ENCODE measurements at places on chromosomes 4 and X.

DNA sequence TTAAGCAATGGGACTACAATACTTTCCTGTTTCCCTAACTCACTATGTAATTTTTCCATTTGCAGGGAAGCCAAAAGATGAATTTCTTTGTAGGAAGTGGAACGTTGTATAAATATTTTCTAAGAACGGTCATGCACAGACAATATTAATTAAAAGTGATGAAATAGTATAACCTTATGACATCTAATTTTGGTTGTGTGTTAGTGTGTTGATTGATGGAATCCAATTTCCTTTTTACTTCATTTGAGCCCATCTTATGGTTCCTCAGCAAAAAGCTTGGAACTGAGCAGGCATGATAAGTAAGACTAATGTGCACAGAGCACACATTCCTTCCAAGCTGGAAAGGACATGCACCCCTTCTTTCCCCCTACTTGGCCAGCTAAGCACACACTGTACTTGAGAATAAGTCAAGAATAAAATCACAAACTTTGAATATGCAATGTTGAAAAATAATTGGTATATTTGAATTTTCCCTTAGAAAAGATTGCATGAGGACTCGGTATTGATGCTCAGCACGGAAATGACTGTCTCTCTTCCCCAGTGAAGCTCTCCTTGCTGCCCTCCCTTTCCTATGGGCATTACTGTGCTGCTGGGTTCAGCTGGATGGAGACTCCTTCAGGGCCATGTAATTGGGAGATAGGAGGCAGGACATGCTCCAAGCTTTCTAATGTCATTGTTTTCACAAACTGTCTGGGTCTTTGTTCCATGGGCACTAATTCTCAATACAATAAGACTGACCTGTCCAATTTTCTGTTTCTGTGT, 19.2 kb upstream of the PDLIM3 start:
- no peak for DNase-seq

- DNase-seq = no peak
These were observed 1.5 kb upstream of the COMMD8 start for GRCh38 chr4:47465004-47465403.

GRCh38 chr4:182671231-182671630, 246.0 kb downstream of the DCTD start:
- DNase-seq = no peak

GRCh38 chr4:64895031-64895430, 485.8 kb upstream of the TECRL start:
- no peak for DNase-seq

GRCh38 chr4:185019456-185020292, 1.4 kb downstream of the HELT start:
- DNase-seq = no peak

GRCh38 chr4:2598511-2599303, 62.3 kb downstream of the FAM193A start:
- peak; percentile 41 for DNase-seq

- DNase-seq = no peak
These were observed 94.4 kb downstream of the SOWAHB start for GRCh38 chr4:76803522-76803921.

DNA sequence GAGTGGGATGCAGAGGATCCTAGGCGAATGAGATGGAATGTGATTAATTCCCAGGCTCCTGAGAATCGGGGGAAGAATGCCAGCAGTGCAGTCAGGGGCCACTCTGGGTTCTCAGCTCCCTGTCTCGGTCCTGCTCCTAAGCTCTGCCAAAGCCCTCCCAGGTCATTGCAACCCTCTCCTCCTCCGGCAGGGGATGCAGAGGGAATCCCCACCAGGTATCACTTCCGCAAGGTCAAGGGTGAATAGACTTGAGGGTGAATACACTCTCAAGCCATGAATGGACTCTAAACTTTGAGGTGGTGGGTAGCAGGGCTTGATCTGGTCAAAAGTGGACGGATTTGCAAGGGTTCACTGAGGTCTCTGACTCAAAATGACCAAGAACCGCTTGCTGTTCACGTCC, 139.3 kb upstream of the MXRA5 start:
- no peak for DNase-seq

- DNase-seq = no peak
These were observed 7.2 kb downstream of the RAB28 start for GRCh38 chr4:13476915-13477314.

DNA sequence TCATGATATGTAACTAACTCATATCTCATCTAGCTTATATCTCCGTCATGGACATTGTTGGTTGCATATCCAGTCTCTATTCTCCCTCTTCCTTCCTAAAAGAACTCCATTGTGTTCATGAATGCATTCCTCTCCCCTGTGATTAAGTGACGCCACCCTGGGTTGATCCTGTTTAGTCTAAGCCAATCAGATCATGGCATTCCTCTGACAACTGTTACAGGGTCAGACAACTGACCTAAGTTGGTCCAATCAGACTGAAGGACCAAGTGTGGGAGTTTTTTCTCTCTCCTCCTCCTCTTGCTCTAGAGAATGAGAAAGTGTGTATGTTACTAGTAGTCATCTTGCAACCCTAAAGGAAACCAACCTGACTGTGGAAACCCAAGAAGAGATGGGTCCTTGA, 3.6 kb downstream of the APOO start:
- DNase-seq = no peak

DNA sequence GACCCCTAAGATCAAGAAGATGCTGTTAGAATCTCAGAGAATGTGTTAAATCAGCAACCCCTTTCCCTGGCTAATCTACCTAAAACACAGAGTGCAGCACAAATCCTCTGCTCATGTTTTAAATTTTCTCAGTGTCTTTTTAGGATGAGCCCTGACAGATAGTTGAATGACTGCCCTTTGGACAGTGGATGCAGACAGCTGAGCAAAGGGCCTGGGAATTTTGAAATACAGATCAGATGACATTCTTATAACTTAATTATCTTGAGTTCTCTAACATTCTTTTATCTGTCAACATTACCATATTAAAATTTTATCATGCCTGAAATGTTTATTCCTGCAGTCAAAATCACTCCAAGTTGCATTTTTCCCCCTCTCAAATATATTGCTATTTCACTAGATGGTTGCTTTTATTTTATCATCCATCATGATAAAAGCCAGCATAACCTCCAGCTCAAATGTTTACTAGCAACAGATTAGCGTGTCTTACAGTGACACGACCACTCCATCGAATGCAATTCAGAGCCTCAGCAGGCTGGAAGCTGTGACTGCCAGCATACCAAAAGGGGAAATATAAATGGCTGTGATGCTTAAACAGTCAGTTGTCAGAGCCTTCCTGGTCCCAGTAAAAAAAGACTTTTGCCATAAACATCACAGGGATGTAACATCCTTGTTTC, 22.8 kb upstream of the ARHGAP24 start:
- no peak for DNase-seq

- no peak for DNase-seq
These were observed 146.7 kb upstream of the ZXDB start for GRCh38 chrX:57445076-57445475.

GRCh38 chrX:124507246-124507645, 160.9 kb downstream of the SH2D1A start:
- no peak for DNase-seq

Data from activated B cell treated with CpG ODN at 0.5 μM for 24 hours (primary cell).